ENCODE measurements at places on chromosomes 3 and 15.

DNA sequence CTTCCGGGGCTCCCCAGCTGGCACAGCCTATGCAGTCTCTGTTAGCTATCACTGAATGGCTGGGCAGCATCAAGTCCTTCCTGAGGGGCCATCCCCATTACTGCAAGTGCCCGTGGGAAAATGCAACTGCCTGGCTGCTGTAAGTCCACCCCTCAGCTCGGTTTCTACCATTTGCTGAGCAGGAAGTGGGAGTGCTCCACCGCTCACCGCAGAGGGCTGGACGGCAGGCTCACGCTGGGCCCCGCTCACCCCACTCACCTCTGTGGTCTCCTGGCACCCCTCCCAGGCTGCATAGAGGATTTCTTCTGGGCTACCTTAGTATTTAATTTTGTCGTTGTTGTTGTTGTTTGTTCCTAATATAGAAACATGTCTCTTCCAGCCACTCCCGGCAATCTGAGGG is 270.2 kb downstream of the PLCL2 start:
- DNase-seq = no peak

- DNase-seq = no peak
Measured at GRCh38 chr3:122067214-122067550, 12.0 kb downstream of the CD86 start.

GRCh38 chr3:144403040-144403457 is 431.4 kb downstream of the DIPK2A start:
- no peak for DNase-seq

DNA sequence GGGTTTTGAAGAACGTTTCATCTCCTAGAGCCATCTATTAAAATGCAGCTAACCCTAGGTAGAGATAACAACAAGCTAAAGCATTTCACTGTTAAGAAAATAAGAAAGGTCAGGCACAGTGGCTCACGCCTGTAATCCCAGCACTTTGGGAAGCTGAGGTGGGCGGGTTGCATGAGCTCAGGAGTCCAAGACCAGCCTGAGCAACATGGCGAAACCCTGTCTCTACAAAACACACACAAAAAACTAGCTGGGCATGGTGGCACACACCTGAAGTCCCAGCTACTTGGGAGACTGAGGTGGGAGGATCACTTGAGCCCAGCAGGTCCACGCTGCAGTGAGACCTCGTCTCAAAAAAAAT is 5.4 kb upstream of the TBC1D5 start:
- no peak for DNase-seq

DNA sequence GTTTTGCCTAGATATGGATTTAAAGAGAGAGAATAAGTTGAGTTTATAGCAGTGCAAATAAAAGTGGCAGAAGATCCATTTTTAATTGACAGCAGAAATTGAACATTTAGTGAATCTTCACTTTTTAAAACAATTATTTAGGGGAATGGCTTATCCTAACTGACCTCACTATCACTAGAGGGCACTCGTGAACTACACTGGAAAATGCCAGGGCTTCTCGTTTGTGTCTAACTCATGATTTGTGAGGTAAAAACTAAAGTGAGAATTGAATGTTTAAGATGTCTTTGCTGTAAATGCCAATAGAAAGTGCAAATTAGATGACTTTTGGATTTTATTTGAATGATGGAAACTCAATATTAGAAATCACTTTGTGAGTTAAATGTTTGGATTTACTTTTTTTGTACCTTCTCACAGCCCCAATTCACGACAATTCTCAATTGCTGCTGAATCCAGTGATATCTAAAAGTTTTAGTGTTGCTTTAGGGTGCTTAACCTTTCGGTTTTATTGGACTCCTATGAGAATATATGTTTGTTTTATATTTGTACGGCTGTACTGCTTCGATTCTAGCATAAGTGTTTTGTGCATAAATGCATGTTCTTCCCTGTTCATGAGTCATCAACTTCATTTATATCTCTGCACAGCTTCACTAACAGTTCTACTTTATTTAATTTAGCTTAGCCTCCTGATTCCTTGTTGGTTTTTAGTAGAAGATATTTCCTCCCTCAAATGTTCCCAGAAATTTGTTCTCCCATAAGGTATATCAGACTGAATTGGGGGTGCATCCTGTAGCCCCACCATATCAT is 462.1 kb downstream of the MFSD1 start:
- no peak for DNase-seq

- DNase-seq = no peak
Measured at GRCh38 chr3:167437428-167438139, 36.3 kb downstream of the SERPINI2 start.

DNA sequence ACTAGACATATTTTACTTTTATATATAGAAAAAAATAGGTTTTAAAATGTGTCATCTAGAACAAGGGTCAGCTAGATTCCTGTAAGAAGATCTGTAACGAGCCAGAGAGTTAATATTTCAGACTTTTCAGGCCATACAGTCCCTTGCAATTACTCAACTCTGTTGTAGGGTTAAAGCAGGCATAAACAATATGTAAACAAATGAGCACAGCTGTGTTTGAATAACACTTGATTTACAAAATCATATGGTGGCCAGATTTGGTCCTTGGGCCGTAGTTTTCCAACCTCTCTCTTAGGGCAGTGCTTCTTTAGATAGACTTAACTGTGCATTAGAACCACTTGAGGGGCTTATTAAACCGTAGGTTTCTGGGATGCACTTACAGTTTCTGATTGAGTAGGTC is 19.6 kb downstream of the LRRC57 start:
- DNase-seq = no peak

GRCh38 chr15:32824777-32825176 is 107.0 kb downstream of the GREM1 start:
- DNase-seq = no peak

DNA sequence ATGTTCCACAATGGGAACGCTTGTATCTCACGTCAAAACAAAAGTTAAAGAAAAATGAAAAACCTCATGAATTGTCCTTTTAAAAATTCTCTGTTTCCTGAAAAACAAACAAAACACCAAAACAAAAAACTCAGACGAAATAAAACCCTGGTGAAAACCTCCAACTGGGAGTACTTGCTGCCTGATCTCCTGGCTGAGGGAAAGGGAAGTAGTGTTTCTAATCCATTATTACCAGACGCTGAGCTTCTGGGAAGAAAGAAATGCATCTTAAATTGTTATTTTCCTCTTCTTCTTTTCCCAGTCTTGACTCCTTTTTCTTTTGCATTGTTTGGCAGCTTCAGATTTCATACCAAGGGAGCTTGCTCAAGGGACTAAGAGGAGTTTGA is 243.2 kb upstream of the RGMA start:
- no peak for DNase-seq

- DNase-seq = no peak
Measured at GRCh38 chr3:194977356-194977755, 291.7 kb downstream of the FAM43A start.

- DNase-seq = no peak
Measured at GRCh38 chr3:138282836-138283235, 46.8 kb downstream of the NME9 start.

- DNase-seq = no peak
Measured at GRCh38 chr3:107681396-107681795, 158.6 kb downstream of the BBX start.

DNA sequence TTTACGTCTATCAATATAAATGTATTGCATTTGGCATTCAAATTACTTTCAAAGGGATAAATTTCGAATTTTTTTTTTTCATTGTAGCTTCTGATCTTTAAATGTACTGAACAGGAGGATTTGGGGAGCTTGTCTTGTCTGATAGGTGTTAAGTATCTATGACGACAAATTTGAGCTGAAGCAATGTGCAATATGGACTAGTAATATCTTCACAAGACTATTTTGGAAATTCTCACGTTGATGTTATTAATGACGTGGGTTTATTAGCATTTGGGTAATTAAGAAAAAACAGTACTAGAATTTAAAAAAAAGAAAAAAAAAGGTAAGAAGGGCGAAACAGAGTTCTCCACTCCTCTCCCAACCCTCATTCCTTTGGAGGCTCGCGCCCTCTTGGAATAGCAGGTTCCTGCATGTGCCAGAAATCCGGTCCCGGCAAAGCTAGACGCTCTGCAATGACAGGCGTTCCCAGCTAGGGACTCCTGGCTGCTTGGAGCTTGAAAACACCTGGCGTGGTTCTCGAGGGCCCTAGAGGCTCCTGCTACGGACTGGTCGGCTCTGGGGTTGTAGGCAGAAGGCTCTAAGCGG is 648 bp upstream of the P2RY1 start:
- DNase-seq = no peak

- no peak for DNase-seq
Measured at GRCh38 chr3:154060238-154061000, 60.8 kb upstream of the ARHGEF26 start.

GRCh38 chr3:119289404-119289770 is 4.8 kb upstream of the ARHGAP31 start:
- no peak for DNase-seq

DNA sequence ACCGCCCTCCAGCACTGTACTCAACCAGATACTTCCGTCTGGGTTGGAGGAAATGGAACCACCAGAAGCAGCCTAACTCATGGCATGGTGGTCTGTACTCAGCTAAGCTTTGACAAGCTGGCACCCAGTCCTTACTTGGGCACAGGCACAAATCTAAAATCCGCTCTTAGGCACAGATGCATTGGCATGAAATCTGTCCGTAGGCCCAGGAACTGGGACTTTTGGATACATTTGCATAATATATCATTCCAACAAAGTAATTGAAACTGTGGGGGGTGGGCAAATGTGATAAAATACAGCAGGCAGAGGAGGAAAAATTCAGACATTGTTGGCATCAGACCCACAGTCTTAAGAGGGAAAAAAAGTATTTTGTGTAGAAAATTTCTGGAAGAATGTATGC is 75.4 kb downstream of the C3orf85 start:
- DNase-seq = no peak

GRCh38 chr3:62615258-62615849 is 242.0 kb upstream of the FEZF2 start:
- no peak for DNase-seq

DNA sequence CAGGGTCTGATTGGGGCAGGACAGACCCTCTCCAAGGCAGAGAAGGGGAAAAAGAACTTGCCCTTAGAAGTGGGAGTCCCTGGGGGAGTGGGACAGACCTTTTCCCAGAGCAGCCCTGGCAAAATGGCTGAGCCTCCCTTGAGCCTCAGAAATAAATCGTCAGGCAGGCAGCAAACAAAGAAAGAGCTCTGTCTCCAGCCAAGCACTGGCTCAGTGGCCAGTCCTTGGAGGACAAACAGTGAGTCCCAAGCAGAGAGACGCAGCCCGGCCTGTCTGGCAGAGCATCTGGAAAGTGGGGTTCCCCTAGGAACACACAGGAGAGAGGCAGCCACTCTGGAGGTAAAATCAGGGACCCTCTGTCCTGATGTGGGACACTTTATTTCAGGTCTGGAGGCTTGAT is 1.8 kb downstream of the SLC6A1 start:
- no peak for DNase-seq

- no peak for DNase-seq
Measured at GRCh38 chr15:88989578-88989977, 76.4 kb upstream of the MFGE8 start.

DNA sequence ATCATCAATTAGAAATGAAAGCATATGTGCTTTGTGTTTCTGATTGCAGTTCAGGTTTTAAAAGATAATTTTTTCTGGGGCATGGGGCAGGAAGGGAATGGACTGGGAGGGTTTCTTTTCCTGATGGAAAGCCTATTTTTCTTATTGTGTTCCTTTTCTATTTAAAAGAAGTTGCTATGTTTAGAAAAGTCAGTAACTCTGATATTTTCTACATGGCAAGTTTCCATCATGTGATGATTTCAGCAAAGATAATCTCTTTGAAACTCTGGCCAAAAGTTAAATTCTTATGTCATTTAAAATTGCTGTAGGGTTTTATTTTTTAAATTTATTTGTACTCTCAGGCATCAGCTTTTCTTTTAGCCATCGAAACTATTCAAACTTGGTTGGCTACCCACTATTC is 601.2 kb downstream of the FOXP1 start:
- no peak for DNase-seq

DNA sequence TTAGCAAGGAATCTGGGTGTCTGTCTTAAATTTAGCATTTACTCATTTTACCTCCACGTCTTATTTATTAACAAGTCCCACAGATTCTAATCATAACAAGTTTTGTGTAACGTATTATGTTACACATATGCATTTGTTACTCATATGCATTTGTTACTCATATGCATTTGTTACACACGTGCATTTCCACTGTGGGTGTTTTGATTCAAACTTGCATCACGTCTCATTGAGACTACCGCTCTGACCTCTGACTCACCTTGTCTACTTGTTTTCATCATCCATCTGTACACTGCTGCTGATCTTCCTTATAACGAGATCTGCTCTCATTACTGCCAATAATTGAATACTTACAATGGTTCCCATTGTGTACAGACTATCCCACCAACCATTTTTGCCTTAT is 1141.4 kb downstream of the TBL1XR1 start:
- DNase-seq = no peak

- DNase-seq = no peak
Measured at GRCh38 chr3:120685411-120685810, 3.4 kb upstream of the HGD start.

DNA sequence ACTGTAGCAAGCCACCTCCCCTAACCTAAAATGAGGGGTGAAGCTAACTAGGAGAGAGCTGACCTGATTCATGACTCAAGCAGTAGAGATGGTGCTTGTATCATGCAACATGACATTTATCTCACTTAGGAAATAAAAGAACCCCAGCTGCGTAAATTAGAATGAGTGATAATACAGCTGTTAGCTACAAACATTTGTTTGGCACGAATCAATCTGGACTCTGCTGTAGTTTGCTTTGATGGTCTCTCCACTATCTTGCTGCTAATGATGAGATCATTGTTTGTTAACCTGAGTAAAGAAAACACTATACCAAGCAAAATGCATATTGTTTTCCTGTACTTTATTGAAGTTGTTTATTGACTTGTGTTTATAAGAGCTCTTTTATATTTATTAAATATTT is 92.6 kb downstream of the ALDH1A2 start:
- DNase-seq = no peak

- DNase-seq = no peak
Measured at GRCh38 chr15:30038667-30039523, 43.9 kb upstream of the GOLGA8J start.

DNA sequence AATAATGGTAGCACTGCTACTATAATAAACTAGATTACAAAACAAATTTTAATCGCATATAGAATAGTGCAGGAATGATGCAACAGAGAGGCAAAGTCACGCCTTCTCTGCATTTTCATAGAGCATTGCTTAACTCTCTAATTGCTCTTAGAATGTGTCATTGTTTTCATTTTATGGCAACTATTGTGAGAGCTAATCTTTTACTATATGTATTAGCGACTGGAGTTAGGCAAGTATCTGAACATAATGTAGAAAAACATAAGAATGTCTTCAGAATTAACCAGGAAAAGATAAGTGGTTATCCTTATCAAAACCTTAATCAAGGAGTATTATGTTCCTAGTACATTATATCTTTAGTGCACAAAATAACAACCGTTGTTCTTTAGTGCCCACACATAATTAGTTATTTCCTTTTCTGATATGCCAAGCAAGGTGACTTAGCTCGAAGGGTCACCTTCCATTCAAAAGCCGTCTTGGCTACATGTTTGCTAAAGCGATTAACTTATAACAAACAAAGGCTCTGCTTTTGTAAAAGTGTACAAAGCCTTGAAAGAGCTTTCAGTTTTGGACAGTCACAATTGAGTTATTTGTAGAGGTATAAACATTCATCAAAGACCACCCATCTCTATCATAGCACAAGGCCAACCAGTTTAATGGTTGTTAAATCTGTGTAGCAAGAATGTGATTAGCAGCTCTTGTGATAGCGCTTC is 1328.9 kb downstream of the ROBO2 start:
- no peak for DNase-seq
